ENCODE measurements at places on chromosomes 12 and 14.

DNA sequence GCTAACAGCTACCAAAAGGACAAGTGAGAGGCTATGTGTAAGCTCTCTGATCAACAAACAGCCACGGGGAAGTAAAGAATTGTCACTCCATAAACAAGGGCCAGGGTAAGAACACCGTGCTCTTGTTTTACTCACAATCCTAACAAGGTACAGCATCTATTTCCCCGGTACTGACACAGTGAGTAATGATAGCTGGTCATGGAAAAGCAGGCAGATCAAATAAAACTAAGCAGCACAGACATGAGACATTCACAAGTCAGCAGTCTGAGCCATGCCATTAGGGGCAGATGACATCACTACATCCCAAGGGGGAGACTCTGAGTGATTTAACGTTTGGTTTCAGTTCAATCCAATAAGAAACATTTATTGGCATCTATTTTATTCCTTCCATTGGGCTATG, 54.4 kb downstream of the ARL6IP4 start:
- DNase-seq, result peak; percentile 42

DNA sequence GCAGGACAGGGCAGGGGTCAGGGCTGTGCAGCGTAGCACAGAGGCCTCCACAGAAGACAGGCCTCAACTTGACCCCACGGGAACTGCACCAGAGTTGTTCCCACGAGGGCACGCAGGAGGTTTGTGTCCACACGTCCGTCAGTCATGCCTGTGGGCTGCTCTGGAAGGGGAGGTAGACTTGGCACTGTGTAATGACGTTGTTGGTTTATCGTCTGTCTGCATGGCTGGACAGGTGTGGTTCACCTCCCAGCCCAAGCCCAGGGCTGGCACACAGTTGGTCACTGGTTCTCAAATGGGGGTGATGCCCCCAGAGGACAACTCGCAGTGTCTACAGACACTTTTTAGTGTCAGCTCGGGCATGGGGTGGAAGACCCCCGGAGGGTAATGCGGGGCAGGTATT, 45.8 kb downstream of the CCNK start:
- DNase-seq, result no peak

- no peak for DNase-seq
These were observed 18.3 kb upstream of the PDE3A start for GRCh38 chr12:20350026-20350425.

- DNase-seq, result no peak
These were observed 56.9 kb upstream of the DCN start for GRCh38 chr12:91239481-91239880.

- no peak for DNase-seq
These were observed 386.4 kb downstream of the RGS6 start for GRCh38 chr14:72318648-72319047.

- no peak for DNase-seq
These were observed 317.6 kb downstream of the CCDC91 start for GRCh38 chr12:28507867-28508266.

- DNase-seq, result peak; percentile 37
These were observed at the start of gene YBX3 for GRCh38 chr12:10722905-10723746. Gene YBX3, minus strand, starts transcription at chr12:10723323. Its CDS starts 212 bp downstream, at chr12:10723111.

- no peak for DNase-seq
These were observed 58.1 kb downstream of the SPTB start for GRCh38 chr14:64821651-64822050.

- no peak for DNase-seq
These were observed 72.0 kb downstream of the ALX1 start for GRCh38 chr12:85352016-85352415.

DNA sequence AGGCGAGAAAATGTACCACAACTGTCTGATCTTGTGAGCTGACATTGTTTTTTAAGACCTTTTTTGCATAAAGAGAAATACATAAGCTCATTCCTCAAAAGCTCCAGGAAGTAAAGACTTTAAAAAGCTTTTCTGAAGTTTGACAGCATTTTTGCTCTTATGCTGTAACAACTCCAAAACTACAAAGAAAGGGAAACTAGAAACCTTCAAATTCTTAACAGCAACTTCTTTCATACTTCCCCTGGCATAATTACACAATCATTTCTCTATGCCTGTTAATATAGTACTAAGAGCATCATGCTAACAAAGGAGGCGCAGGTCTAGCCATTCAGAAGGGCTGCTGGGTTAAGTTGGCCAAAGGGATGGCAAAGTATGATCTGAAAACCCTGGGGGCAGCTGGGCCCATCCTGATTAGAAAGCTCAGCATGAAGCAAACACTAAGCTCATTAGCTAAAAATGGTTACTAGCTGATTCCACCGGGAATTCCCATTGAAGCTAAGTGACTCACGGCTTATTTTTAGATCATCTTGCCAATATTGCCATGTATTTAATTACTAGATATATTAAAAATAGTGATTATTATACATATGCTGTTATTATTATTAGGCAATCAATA, 26.1 kb upstream of the ANP32D start:
- DNase-seq, result no peak

DNA sequence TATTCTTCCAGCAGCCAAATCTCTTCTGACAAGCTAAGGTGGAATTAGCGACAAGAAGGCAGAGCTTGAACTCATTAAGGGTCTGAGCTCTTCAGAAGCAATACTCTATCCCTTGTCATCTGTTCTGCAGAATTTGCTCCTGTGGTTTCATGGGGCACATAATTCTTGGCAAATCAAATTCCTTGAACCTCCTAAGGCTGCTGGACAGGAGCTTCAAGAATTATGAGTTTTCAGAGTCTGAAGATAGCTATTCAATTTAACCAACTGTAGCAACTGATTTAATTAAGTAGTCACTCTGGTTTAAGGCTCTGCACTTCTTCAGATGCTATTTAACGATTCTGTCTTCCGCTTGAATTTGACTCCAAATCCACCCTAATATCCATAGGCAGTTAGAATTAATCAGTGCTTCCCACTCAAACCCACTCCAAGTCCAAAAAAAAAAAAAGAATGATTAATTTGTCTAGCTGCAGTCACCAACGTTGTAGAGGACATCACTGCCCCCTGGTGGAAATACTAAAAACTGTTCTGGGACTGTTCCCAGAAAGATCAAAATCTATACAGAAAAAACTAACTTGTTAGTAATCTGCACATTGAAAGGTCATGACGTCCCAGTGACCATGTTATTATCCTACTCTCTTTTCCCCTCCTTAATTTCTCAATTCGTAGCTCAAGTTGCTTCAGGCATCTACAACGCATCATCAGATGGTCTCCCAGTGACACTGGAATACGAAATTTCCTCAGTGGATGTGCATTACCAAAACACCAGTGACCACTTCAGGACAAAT, 169.9 kb downstream of the KIF21A start:
- peak; percentile 4 for DNase-seq

GRCh38 chr14:56244138-56244789, 126.1 kb downstream of the PELI2 start:
- peak; percentile 74 for DNase-seq
